ENCODE measurements at places on chromosomes 13 and 19.

DNA sequence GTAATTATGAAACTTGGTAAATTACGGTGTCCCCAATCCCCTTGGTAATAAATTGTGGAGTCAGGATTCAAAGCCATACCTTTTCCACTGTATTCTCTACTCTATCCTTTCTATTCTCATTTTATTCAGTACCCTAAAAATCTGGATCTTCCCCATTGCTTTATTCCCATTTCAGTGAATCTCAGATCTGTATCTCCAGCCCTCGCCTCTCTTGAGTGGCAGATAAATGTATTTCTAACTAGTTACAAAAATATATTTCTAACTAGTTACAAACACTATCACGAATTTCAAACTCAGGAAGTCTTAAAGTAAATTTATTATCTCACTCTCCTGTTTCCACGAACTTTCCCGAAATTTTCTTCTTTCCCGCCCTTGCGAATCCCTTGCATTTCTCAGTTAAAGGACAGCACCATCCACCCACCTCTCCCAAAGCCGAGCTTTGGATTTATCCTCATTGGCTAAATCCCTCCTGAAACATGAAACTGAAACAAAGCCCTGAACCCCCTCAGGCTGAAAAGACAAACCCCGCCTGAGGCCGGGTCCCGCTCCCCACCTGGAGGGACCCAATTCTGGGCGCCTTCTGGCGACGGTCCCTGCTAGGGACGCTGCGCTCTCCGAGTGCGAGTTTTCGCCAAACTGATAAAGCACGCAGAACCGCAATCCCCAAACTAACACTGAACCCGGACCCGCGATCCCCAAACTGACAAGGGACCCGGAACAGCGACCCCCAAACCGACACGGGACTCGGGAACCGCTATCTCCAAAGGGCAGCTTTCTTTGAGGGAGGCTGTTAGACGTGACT is 164.3 kb upstream of the PABPC3 start:
- DNase-seq = no peak

GRCh38 chr13:53089951-53090350 is 61.3 kb downstream of the OLFM4 start:
- DNase-seq = no peak

DNA sequence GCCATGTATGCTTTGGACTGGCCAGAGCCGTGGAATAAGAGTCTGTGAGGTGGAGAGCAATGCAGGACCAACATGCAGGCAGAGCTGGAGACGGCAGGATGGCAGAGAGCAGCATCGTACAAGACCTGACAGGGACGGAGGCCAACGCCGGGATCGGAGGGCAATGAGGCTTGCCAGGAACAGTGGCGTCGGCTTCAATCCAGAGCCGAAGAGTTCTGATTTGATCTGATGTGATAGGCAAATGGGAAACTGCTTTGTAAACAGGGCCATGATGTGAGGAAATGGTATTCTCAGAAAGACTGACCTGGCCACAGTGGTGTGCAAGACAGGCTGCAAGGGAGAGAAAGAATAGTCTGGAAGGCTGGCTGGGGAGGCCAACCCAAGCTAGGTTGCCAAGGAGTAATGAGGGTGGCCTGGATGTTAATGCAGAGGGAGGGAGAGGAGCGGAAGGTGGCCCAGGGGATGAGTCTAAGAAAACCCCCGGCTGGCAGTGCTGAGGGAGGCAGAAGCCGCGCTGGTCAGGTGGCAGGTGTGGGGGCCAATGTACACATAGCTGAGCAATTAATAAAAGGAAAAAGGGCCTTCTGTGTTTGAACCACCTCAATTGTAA is 26.7 kb downstream of the RCBTB2 start:
- no peak for DNase-seq

GRCh38 chr19:13153569-13154240 is 3.5 kb downstream of the IER2 start:
- DNase-seq = no peak

- DNase-seq = no peak
These were observed 37.4 kb downstream of the ZNF787 start for GRCh38 chr19:56083668-56084067.

DNA sequence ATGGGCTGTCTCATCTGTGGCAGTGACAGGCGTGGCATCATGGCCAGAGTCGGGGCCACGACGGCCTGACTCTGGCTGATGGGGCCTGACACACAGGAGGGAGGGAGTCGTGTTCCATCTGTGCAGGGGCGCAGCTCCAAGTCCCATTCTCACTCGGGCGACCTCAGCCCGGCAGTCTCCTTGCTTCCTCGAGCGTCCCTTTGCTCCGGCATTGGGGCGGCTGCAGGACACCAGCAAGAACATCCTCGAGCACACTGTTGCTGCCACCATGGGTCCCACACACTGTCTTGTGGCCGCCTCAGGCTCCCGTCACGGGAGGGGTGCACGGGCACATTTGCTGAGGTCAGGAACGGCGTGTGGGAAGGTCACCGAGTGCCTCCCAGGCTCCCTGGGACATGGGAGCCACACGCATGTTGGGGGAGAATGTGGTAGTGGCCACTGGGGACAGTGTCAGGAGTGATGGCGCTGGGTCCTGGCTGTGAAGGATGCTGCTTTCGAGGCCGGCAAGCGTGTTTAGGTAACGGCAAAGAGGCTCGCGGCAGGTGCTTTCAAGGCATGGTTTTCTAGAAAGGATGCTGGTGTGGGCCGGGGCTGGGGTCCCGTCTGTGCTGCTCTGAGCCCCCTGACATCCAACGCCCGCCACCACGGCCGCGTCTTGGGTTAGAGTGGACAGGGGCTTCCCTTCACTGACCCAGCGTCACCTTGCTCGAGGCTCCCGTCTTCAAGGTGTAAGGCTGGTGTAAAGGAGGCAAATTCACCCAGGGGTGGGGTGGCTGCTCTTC is 3.4 kb downstream of the IZUMO4 start:
- no peak for DNase-seq

DNA sequence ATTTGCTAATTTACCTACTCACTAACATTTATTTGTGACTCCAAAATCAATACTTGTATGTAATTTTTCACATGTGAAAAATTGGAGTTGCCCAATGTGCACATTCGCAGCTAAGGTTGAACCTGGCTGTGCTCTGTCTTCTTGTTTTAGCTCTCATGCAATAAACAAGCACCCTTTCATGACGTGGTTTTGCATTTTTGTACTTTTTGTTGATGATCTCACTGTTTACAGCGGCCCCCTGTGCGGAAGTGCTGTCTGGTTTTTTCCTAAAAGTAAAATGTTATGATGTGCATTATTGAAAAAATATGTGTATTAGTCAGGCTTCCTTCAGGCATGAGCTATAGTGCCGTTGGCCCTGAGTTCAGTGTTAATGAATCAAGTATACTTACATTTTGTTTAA is 18.1 kb downstream of the DGKH start:
- DNase-seq = no peak

DNA sequence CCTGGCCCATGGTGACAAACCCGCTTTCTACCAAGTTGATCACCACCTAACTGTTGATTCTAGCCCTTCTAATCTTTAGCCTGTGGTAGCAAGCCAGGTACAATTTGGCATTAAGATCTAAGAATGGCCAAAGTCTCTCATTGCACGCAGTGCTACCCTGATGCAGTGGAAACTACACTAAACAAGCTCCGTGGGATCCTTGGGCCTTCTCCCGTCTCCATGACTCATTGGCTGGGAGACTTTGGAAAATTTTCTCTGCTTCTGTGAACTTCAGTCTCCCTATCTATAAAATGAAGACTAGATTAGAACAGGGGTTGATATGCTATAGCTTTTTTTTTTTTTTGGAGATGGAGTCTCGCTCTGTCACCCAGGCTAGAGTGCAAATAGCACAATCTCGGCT is 223.0 kb downstream of the TSHZ3 start:
- DNase-seq = no peak

DNA sequence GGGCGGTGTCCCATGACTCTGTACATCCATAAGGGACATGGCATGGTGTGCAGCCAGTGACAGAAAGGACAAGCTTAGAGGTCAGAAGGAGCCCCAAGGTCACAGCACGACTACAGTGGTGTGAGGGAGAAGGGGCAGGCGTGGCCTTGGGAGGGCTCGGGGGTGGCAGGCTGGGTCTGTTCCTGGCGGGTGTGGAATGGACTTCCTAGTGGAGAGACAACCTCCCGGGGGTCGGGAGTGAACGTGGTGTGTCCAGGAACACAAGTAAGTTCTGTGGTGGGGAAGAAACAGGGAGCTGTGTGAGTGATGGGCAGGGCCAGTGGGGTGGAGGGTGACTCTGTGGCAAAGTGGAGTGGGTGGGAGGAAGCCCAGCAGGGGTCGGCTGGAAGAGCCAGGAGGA is 279.3 kb downstream of the TEX29 start:
- no peak for DNase-seq

DNA sequence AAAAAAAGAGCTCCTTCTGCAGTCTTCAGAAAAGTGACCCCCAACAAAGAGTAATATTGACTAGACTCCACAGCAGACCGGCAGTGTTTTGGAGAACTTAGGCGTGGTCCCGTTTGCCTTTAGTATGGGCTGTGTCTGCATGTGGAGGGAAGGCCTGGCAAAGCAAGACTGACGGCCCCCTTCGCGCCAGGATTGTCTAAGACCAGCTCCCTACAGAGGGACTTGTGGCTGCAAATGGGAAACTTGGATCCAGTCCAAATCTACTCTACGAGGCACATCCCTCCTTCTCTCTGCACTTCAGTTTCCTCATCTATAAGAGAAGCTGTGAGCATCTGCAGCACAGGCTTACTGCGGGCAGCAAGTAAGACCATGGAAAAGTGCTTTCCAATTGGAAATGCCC is 350.0 kb downstream of the ZNF536 start:
- no peak for DNase-seq

- no peak for DNase-seq
These were observed 176.4 kb downstream of the FLT1 start for GRCh38 chr13:28318496-28318895.
